Fibroblast of mammary gland (primary cell): ENCODE measurements at places on chromosomes 11 and 22.
A peak's percentile ranks its signal among the peaks of the same experiment; 100 is the strongest.

DNA sequence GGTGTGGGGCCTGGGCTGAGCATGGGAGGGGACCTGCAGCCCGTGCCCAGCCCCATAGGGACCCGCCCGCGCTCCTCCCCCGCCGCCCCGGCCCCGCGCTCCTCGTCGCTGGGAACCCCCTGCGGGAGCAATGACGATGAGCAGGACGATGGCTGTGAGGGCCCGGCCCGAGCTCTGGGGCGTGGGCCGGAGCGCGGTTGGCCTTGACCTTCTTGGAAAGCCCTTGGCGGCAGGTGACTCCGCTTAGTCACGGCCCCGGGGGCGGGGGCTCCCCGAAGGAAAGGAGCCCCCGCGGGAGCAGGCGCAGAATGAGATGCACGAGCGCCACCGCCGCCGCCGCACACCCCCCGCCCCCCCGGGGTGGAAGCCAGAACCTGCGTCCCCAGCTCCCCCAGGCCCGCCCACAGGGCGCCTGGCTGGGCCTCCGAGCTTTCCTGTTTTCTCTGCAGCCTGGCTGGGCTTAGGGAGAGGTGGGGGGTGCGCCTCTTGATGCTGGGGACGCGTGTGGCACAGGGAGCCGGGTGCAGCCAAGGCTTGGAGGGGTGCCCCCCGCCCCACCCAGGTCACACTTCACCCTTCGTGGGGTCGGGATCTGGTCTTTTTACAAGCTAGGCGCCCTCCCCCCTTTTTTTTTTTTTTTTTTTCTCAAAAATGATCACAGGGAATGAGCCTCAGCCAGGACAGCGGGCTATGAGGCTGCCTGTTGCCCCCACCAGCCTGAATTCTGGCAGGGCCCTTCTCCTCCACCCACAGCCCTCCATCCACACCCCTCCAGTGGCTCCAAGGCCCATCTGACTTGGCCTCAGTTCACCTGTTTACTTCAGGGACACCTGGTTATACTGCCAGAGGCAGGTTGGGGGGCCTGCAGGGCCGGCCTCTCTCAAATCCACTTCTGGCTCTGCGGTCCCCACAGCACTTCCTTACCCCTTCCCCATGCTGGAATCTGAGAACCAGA, 17.9 kb downstream of the CRELD2 start:
- DNase-seq = peak; percentile 88

GRCh38 chr11:96315476-96315875, 27.5 kb downstream of the MAML2 start:
- DNase-seq = no peak

DNA sequence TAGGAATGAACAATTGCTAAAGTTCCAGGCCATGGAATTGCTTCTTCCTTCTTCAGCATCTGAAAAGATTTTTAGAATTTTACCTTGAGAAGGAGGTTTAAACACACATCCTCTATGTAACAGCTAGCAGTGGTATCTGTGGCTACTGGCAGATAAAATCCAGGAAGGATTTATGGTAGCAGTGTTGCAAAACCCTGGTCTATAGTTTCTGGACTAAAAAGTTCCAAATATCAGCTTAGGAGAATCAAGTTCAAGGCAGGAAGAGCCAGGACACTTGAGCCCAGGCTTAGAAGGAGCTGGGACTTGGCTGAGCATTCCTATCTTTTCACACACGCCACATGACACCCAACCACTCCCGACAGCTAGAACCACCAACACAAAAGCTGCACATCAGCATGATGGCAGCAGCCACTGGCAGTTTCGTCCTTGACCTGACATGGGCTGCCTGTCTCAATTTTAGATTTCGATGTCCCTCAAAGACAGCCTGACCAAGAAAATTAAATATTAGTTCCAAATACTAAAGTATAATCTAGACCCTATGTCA, 14.1 kb downstream of the LARGE2 start:
- DNase-seq = no peak

DNA sequence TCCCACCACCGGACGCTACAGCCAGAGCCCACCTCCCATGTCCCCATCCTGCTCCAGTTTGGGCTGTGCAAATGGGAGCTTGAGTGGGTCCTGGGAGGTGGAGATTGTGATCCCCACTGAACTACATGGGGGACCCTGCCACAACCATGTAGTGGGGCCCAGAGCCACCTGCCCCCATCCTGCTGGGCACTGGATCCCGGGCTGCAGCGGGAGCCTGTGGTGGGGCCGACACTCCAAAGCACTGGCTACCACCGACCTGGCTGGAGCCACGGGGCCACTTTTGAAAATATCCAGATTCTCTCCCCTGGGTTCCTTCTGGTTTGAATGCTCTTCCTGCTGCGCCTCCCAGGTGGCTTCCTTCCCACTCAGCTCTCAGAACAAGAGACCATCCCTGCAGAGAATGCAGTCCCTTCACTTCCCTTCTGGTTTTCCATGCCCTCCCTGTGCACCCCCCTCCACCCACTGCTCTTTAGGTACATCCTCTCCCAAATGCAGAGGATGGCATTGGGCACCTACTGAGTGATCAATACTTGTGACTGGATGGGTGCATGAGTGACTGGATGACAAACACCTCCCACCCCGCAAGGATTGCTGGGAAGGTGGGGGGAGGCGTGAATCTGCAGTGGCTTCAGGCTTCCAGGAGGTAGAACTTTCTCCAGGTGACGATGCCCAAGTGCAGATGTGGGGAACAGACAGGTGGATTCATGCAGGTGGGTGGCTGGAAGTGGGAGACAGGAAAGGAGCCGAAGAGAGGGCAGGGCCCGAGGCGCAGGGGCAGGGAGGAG, 846 bp upstream of the UNC93B1 start:
- DNase-seq = no peak

DNA sequence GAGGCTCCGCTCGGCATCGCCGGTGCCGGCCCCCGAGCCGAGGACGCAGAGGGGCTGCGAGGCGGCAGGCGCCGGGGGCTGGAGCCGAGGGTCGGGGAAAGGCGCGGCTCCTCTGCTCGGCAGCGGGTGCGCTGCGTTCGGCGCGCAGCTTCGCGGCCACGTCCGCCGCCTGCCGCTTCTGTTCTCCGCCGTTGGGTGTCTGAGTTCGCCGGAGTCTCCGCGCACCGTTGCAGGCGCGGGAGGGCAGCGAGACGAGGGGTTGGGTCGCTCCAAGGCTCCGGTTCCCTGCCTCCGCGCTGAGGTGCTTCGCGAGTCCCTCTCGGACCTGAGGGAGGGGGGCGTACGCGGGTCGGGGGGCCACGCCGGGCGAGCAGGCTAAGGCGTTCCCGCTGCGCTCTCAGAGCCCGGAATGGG, 347 bp downstream of the MN1 start:
- peak; percentile 34 for DNase-seq

DNA sequence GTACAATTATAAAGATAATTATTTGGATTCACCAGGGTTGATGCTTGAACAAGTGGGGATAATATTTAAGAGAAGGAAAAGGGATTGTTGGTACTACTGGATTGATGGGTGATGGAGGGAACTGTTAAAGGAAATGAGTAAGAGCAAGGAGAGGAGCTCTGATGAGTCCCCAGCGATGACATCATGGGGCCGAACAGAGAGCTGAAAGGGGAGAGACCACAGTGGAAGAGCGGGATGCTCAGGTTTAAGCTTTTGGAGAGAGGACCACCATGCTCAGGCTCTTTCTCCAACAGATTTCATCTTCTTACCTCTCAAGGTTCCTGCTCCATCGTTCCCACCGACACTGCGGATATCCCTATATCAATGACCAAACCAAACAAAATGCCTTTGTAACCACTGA, 568.7 kb downstream of the ETS1 start:
- DNase-seq = no peak

DNA sequence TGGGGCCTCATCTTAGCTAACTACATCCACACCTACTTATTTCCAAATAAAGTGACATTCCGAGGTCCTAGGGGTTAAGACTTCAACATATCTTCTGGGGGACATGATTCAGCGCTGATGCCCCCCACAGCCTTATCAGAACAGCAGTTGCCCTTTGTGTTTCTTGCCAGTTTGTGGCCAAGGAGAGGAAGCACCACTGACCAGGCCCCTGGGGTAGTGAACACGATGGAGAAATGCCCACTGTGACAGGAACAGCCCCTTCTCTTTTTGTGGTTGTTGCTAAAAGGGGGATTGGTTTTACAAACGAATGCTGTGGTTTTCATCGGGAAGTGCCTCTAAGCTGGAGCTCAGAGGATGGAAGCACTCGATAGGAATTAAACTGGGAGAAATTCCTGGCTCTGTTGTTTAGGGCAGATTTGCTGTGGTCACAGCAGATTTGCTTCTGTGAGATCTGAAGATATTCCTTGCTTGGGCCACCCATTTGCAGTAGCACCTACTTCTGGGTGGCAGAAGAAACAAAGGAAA, 88.8 kb downstream of the ABTB2 start:
- no peak for DNase-seq

GRCh38 chr22:37079158-37079557, 27.6 kb downstream of the KCTD17 start:
- no peak for DNase-seq

DNA sequence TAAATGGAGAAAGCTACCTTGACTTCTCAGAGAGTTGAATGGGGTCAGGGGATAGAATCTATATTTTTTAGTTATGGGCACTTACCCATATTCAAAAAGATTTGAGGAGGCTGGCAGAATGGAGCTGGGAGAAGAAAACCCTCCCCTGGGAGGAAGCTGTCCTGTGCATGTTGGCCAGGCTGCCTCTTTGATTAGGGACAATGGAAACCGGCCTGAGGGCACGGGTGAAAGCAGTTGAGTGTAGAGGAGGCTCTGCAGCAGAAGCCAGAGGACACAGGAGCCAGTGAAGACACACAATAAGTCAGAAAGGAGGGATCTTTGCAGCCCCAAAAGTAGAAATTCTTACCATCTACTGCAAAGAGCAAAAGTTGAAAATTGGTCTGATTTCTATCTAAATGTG, 66.6 kb upstream of the B3GAT1 start:
- DNase-seq = no peak

DNA sequence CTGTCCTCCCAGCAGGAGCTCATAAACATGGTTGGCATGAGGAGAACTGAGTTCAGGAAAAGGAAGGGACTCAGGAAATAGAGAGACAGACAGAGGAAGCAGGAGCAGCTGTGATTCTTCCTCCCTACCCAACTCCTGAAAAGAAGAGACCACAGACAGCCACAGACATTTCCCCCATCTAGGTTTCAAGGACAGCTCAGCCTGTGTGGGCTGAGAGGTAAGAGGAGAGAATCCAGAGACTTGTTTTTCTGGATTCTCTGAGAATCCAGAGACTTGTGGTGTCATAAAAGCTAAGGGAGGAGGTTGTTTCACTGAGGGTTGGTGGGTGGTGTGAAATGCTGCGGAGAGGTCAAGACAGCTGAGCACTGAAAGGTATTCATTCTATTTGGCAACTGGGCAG, 19.0 kb upstream of the STK33 start:
- no peak for DNase-seq

- peak; percentile 30 for DNase-seq
Observed at GRCh38 chr22:32618441-32619140, 144.0 kb downstream of the FBXO7 start.

DNA sequence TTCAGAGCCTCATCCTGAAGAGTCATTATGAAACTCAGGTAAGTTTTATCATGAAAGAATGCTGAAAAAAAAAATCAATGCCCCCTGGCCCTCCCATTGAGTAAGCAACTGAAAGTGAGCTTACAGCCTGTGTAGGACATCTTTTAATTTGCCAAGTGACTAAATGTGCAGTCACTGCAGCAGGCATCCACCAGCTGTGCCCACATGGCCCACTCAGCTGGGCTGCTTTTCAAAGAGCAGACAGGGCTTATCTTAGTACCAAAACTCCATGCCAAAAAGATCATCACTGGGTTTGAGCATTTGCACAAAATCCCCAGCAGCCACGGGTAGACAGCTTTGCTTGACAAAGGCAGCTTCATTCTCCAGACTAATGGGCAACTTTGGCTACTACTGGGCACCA, 709.7 kb downstream of the NTM start:
- DNase-seq = no peak

GRCh38 chr11:134702827-134703226, 290.8 kb upstream of the B3GAT1 start:
- no peak for DNase-seq

GRCh38 chr11:12762278-12762677, 88.1 kb downstream of the TEAD1 start:
- no peak for DNase-seq

DNA sequence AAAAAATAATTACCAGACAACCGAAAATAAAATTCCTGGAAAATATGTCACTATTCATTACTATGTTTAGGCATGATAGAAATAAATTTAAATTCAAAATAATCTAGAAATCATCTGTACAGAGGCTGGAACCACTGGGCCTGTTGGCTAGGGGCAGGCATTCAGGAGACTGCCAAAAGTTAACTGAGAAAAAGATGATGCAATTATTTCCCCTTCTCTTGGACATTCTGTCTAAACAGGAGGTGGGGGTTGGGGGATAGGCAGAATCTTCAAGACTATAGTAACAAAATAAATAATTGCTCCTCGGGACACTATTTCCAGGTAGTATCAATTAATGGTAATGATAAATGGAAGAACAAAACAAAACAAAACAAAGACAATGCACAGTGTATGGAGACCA, 14.1 kb downstream of the BTBD10 start:
- DNase-seq = peak; percentile 48

- DNase-seq = peak; percentile 75
Observed at GRCh38 chr11:102971766-102972165, 16.2 kb upstream of the MMP13 start.

DNA sequence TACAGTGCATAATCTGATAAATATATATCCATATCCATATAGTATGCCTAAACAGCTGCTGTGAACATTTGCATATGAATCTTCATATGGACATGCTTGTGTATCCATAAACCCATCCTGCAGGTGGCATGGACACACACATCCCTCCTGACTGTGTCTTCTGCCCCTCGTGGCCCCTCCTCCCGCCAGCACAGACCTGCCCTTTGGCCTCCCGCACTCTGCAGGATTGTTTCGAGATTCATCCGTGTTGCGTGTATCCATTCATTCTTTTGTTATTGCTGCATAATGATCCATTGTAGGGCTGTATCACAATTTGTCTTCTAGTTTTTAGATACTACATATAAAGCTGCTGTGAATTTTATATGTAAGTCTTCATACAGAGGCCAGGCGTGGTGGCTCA, 24.0 kb downstream of the ZBED4 start:
- DNase-seq = no peak

DNA sequence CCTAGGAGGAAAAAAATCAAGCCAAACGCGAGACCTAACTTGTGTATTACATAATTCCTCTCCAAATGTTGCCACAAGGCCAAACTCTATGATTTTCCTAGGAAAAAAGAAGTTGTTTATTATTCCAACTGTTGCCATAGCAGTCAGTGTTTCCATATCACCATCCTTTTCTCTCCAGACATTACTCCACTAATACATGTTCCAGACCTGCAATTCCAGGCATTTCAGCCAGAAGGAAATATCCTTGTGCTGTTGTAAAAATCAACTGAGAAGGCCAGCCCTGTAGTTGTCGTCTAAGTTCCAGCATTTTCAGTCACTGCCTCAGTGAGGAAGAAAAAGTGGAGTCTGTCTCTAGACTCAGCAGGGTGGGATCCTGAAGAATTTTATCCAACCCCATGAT, 33.1 kb upstream of the PAMR1 start:
- peak; percentile 28 for DNase-seq

- no peak for DNase-seq
Observed at GRCh38 chr22:35782504-35782903, 64.8 kb downstream of the APOL5 start.
